Stimulated activated memory B cell treated with anti-CD40 and anti-IgM and Interleukin-4, amounts not matched to agents 10 μg/mL and 1 μg/mL and 100 μg/mL, for 72 hours (primary cell): ENCODE measurements at places on chromosomes 16 and 17.

DNA sequence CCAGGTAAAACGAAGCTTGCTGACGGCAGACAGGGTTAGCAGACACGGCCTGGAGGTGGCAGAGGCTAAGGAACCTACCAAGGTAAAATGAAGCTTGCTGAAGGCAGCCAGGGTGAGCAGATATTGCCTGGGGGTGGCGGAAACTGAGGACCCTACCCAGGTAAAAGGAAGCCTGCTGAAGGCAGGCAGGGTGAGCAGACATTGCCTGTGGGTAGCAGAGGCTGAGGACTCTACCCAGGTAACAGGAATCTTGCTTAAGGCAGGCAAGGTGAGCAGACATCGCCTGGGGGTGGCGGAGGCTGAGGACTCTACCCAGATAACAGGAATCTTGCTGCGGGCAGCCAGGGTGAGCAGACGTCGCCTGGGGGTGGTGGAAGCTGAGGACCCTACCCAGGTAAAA, 2.6 kb upstream of the GCGR start:
- no peak for ATAC-seq

GRCh38 chr16:21277927-21278706, at the start of gene CRYM:
CRYM (minus strand) TSS chr16:21278290; CDS start chr16:21278251, 39 bp downstream.
- ATAC-seq, result peak; percentile 90

DNA sequence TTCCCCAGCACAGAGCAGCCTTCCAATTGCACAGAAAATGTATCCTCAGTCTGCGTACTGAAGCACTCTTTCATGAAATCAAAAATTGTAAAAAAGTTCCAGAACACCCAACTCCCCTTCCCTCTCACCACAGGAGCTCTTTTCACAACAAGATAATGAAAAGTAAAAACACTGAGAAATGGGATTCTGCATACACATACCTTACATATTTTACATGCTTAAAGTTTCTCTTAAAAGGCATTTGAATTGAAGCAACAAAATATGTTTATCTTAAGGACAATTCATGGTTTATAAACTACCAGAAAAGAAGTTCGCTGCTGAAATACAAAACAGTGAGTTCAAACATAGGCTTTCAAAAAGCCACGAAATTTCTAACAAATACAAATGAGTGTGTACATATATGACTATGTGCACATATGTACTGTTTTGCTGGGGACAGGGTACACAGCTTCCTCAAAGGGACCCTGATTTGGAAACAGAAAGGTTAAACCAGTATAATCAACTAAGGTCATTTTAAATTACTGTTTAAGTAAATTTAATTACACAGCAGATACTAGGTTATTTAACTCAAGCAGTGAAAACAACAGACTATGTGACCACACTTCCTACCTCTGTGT, 33.8 kb downstream of the COG1 start:
- ATAC-seq, result no peak

DNA sequence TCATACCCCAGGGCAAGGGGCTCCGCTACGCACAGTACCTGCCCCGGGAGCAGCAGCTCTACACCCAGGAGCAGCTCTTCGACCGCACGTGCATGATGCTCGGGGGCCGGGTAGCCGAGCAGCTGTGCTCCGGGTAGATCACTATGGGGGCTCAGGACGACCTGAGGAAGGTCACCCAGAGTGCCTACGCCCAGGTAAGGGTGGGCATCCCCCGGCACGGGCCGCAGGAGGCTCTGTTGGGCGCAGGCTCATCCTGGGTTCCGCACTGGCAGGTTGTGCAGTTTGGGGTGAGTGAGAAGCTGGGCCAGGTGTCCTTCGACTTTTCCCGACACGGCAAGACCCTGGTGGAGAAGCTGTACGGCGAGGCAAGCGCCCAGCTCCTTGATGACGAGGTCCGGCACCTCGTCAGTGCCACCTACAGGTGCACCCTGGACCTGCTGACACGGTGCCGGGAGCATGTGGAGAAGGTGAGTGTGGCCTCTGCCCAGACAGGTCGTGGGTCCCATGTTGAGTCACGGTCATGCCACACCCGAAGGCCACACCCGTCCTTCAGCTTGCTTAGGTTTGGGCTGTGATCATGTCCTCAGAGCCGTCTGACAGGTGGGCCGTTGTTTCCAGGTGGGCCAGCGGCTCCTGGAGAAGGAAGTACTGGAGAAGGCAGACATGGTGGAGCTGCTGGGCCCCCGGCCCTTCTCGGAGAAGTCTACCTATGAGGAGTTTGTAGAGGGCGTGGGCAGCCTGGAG, 19.3 kb downstream of the DBNDD1 start:
- ATAC-seq, result no peak

DNA sequence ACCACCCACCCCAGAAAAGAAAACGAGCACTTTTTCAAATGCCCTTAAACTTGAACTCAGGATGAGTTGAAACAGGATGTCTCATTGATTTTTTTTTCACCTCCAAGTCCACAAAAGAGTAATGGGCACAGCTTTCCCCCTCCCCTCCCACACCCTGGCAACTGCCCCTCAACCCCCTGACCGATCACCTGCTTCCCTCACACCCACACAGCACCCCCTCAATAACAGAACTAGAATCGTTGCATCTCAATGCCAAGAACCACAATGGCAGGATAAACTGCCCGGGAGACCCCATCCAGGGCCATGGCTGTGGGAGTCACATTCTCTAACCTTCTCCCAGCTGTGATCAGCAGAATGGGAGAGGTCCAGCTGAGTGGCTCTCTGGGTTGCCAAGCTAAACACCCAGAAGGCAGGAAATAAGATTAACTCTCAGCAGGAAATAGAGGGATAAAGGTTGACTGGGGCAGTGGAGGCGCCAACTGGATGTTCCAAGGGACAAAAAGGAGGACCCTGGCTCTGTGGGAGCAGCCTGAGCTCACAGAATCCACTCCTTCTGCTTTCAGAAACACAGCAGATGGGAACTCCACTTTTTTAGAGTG, 128.0 kb upstream of the SDK2 start:
- ATAC-seq, result no peak

GRCh38 chr16:80175011-80175410, 365.8 kb upstream of the DYNLRB2 start:
- ATAC-seq, result no peak

- ATAC-seq, result no peak
Observed at GRCh38 chr17:82356845-82357355, 2.1 kb upstream of the TEX19 start.

DNA sequence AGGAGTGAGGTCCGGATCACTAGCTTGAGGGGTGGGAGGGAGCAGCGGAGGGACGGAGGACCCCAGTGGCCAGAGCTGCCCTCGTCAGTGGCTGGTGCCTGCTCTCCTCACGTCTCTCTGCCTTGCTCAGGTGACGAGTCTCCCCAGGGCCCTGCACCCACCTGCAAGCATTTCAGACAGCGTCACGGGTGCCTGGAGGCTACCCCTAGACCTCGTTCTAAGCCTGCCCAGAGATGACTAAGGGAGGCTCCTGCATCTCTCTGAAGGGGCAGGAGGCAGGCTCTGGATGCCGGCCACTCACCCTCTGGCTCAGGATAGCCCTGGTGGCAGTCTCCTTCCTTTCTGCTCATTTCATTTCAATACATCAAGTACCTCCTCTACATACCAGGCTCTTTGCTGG, 68.8 kb downstream of the MRC2 start:
- no peak for ATAC-seq

GRCh38 chr16:70678121-70678897, 7.5 kb downstream of the MTSS2 start:
- no peak for ATAC-seq

DNA sequence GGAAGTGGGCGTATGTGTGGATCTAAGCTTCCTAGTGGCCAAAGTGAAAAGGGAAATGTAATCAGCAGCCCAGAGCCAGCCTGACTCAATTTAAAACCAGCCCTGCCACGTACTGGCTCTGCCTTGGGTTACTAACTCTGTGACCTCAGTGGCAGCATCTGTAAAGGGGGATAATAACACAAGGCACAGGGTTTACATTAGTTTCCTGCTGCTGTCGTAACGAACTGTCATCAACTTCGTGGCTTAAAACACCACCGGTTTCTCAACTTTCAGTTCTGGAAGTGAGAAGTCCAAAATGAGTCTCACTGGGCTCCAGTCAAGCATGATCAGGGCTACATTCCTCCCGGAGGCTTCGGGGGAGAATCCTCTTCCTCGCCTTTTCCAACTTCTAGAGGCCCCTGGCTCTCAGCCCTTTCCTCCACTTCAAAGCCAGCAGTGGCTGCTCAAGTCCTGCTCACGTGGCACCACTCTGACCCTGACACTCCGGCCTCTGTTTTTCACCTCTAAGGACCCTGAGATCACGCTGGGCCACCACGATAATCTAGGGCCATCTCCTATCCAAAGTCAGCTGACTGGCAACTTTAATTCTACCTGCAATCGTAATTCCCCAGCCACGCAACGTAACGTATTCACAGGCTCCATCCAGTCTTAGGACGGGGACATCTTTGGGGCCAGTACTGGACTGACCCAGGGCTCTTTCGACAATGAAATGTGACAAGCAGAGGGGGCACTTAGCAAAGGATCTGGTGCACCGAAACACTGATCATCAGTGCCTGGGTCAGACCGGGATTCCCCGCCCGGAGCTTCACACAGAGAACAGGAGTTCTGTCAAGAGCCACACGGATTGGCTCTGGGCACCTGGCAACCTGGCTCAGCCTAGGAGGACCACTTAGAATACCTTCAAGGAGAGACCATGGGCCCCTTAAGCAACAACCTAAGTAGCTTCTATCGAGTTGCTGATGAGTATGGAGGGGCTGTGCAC, 14.5 kb downstream of the TMC6 start:
- ATAC-seq, result peak; percentile 53

- no peak for ATAC-seq
Observed at GRCh38 chr17:27793906-27794569, 6.3 kb downstream of the NOS2 start.
